Stimulated activated CD8-positive, alpha-beta memory T cell treated with anti-CD3 and anti-CD28 coated beads, Interleukin-7, amount 100 ng/mL, for 1 hour (primary cell): ENCODE measurements at places on chromosomes 1 and 21.

DNA sequence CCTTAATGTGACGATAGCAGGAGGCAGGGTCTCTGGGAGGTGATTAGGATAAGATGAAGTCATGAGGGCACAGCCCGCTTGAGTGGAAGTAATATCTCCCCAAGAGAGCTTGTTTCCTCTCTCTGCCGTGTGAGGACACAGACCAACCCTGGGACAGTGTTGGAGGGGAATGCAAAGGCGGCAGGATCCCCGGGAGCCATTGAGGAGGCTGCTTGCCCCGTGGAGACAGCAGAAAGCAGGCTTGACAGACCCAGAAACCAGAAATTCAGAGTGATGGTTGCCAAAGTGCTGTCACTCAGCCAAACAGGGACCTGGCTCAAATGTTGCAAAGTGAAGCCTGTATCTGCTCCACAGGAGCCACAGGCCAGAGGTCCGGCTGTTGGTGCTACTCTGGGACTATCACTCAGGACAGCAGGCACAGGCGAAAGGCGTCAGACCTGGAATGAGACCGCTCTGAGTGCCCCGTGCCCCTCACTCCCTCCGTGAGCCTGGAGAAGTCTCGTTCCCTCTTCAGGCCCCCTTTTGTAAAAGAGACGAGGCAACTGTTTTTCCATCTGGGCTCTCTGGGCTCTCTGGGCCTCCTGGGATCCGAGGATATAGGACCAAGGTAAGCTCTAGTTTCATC, 96.6 kb upstream of the VANGL1 start:
- no peak for DNase-seq

DNA sequence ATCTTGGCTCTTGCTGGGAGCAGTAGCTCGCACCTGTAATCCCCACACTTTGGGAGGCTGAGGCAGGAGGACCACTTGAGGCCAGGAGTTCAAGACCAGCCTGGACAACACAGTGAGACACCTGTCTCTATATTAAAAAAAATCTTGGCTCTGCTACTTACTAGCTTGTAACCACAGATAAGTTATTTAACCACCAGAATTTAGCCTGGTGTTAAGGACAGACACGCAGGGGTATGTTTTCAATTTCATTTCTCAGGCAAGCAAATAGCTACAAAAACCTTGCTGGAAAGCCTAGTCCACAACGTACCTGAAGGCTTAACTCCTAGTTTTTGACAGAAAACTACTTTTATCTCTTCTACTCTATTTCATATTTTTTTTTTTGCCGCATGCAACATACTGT, 24.8 kb upstream of the GFI1 start:
- no peak for DNase-seq

- no peak for DNase-seq
Measured at GRCh38 chr21:44374601-44375280, 21.3 kb downstream of the TRPM2 start.

DNA sequence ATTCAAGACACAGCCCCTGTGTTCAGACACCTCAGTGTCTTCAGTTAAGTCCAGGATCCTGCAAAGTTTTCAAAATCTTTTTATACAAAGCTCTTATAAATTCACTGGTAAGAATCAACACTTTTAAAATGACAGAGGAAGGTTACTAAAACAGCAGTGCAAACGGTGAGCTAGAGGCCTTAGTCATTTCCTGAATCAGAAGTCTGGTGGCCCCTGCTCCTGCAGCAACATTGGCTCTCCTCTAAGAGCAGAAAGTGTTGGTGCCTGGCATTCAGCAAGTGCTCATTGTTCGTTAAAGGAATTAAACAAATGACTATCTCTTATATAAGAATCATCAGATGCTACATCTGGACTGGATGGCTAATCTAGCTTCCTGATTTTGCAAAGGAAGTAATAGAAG, 282.9 kb downstream of the PTGER3 start:
- DNase-seq: no peak

- no peak for DNase-seq
Measured at GRCh38 chr1:7117399-7118281, 332.4 kb downstream of the CAMTA1 start.
